NCI-H774 (cell line): ENCODE measurements at places on chromosomes 11 and 22.
A peak's percentile ranks its signal among the peaks of the same experiment; 100 is the strongest.

GRCh38 chr11:69461272-69461962 is 20.0 kb upstream of the LINC01488 start:
- DNase-seq: no peak

DNA sequence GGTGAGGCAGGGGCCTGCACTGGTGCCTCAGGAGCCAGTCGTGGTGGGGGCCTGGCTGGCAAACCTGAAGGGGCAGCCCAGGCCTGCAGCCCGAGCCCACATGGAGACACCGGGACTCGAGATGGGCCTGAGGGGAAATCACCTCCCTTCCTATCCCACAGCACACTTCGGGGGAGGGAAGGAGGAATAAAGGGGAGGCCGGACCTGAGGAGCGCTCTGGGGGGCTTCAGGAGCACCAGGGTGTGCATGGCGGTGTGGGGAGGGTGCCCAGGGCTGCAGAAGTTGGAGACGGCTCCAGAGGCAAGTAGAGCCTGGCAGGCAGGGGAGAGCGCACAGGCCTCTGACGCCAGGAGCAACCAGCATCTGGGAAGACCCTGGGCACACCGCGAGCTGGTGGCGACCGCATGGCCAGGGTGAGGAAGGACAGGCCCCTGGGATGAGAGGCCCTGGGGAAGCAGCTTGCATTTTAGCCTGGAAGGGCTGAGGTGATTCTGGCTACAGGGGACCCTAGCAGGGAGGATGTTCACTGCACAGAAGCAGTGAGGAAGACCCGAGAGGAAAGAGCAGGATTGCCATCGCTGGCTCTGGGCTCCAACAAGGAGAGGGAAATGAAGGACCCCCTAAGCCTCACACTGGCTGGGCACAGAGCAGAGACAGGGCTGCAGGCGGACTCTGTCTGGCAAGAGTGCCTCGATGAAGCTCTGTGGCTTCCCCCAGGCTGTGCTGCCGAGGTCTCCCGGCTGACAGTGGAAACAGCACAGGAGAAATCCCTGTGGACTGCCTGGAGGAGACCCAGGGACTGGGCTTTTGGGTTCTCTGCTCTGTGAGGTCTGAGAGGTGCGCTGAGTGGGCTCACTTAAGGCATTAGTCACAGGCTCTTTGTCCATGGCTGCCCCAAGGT is 457.7 kb downstream of the BRD1 start:
- no peak for DNase-seq

- DNase-seq: no peak
These were observed 855.8 kb upstream of the LRRC4C start for GRCh38 chr11:42315267-42315666.

DNA sequence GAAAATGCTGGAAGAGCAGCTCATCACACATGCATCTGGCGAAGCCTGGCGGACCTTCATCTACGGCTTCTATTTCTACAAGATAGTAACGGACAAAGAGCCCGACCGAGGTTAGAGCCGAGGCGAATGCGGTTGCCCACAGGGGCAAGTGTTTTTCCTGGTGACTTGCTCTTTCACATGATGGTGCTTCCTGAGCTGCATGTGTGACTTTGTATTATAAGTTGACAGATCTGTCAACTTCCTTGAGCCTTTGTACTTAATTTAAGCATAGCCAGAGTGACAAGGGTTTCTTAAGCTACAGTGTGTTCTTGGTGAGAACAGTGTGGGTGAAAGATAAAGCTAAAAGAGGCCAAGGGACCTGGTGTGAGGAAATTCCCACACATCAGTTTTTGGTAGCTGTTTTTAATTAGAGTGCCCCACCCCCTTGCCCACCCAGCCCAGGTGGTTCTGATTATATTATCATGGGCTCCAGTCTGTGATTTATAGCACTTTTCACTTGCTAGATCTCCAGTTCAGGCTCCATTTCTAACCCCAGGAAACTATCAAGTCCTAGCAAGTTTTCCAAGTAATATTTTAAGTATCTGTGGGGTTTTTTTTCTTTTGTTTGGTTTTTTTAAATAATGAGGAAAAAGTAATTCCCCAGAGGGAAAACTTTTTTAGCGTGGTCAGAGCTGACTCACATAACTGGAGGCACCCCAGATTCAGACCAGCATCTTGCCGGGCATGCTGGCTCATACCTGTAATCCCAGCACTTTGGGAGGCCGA is 68.0 kb upstream of the YWHAH start:
- no peak for DNase-seq

DNA sequence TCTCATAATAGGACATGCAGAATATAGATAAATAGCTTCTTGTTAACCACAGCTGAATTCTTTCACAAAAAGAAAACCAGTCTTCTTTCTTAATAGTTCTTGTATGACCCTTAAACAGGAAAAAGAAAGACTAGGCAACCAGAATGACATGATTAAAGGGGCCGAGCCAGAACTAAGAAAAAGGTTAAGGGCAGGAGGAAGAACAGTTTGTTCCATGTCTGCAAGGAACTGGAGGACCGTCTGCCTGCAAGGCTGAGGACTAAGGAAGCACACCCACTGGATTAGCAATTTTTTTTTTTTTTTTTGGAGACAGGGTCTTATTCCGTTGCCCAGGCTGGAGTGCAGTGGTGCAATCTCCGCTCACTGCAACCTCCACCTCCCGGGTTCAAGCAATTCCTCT is 26.0 kb upstream of the TMPRSS5 start:
- DNase-seq: no peak

- DNase-seq: no peak
These were observed 87.7 kb downstream of the CDKN1C start for GRCh38 chr11:2797741-2798361.

GRCh38 chr22:45502215-45503049 is at the start of gene FBLN1:
Gene FBLN1, plus strand, starts transcription at chr22:45502883. Its CDS starts 103 bp downstream, at chr22:45502986.
- no peak for DNase-seq

DNA sequence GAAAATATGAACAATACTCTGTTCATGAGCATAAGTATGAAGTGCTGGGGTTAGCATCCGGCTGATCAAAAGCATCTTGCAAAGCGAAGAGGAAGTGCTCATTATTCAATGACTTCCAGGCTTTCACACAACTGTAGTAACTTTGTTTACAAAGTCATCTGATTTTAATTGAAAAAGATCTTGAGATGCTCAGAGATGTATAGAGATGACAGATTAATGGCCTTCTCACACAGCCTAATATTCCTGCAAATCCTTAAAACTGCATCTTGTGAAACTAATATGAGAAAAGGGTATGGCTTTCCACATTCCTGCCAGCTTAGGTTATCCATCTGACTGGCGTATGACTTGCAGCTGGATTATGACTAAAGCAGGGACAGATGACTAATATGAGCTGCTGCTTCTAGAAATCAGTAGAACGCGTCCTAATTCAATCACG is 125.4 kb downstream of the CASP12 start:
- DNase-seq: no peak

DNA sequence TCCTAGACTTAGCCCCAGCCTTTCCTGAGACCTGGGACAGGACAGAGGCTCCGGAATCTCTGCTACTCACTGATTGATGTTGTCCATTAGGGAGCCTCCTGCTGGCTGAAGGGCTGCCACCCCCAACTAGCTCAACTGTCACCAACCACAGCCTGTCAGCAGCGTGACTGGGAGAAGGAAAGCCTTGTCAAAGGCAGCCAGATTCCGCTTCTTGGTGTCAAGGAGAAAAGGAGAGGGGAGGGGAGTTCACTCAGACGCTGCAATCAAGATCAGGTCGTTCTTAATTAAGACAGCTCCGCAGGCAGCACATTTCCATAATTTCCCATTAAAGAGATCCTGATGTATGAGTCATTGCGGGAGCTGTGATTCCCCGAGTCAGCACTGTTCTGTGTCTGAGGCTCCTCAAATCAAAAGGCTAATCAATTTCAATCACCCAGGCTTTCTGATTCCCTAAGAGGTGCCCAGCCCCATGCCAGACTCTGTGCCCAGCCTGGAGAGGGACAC is 152.8 kb upstream of the ZBED5 start:
- no peak for DNase-seq

DNA sequence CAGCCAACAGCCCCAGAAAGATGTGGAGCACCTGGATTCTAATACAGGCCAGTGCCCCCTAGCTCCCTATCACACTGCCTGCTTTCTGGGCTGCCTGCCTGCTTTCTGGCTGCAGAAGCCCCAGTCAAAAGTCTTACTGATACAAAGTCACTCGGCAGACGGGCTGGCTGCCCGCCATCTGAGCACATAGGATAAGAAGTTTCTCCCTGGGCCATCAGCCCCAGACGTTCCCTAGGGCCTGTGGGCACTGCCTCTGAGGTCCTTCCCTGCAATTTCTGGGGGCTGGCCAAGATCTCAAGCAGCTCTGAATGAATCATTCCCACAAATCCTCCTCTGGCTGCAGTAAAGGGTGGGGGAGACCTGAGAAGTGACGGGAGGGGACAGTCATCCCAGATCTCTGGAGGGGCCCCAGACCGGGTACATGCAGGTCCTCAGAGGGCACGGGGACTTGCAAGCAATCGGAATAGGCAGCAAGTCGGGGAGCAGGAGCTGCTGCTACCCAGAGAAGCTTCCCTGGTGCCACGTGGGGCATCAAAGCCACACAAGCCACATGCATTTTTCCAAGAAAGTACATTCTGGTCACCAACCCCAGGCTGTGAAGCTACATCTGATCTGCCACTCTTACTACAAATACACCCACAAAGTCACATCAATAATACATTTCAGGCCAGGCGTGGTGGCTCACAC is 4.7 kb downstream of the TPST2 start:
- no peak for DNase-seq

GRCh38 chr11:111697933-111698371 is 68.2 kb downstream of the PPP2R1B start:
- DNase-seq: no peak

GRCh38 chr11:95723361-95723942 is 66.1 kb downstream of the FAM76B start:
- no peak for DNase-seq

DNA sequence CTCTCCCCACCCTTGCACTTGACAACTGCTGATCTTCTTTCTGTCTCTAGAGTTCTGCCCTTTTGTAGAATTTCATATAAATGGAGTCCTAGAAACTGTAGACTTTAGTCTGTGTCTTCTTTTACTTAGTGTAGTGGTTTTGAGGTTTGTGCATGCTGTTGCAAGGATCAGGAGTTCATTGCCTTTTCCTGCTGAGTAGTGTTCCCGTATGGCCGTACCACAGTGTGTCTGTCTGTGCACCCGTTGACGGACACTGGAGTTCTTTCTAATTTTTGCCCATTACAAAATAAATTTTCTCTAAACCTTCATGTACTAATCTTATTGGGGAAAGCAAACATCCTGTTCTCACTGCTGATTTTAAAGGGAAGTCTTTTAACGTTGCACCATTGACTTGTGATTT is 138.1 kb downstream of the TBC1D22A start:
- DNase-seq: no peak

GRCh38 chr11:134665571-134666270 is 253.7 kb upstream of the B3GAT1 start:
- DNase-seq: no peak

GRCh38 chr22:32103658-32104315 is 55.3 kb downstream of the C22orf42 start:
- DNase-seq: no peak

DNA sequence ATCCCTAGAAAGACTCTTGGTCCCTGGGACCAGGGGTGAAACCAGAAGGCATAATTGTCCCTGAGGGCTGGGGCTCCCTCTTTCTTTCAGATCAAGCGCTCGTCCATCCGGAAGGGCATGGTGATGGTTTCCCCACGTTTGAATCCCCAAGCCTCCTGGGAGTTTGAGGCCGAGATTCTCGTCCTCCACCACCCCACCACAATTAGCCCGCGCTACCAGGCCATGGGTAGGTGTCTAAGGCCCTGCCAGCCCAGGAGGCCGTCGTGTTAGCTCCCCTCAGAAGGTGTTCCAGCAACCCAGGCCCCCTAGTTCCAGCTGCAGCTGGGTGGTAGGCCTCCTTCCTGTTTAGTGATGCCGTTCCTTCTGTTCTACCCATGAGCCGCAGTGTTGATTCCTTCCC is 21.4 kb downstream of the GTPBP1 start:
- DNase-seq: no peak

DNA sequence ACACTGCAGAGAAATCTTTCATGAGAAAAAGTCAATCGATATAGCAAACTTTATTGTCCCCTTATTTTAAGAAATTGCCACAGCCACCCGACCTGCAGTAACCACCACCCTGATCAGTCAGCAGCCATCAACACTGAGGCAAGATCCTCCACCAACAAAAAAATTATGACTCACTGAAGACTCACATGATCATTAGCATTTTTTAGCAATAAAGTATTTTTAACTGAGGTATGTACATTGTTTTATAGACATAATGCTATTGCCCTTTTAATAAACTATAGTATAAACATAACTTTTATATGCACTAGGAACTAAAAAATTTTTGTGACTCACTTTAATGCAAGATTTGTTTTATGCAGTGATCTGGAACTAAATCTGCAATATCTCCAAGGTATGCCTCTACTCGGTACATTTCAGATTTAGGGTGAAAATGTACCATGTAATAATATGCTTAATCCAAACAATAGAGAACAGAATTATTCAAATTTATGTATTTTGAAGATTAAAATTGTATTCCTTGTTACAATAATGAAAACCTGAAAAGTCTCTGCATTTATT is 79.2 kb upstream of the CEP126 start:
- no peak for DNase-seq

DNA sequence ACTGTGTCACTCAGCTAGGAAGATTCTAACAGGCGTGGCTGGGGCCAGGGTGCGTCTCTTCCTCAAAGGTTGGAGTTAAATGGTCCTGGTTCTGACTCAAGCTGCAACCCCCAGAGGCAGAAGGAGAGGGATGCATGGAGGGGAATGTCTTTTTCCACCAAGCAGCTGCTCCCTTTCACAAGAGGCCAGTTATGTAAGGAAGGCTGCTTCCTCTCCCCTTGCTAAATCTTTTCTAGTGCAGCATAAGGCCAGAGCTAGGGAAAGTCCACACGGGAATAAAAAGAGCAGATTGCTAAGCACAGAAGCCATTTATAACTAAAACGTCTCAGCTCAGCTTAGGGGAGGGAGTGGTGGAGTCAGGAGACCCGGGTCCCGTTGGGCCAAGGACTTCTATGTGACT is 10.0 kb downstream of the PVALB start:
- no peak for DNase-seq

DNA sequence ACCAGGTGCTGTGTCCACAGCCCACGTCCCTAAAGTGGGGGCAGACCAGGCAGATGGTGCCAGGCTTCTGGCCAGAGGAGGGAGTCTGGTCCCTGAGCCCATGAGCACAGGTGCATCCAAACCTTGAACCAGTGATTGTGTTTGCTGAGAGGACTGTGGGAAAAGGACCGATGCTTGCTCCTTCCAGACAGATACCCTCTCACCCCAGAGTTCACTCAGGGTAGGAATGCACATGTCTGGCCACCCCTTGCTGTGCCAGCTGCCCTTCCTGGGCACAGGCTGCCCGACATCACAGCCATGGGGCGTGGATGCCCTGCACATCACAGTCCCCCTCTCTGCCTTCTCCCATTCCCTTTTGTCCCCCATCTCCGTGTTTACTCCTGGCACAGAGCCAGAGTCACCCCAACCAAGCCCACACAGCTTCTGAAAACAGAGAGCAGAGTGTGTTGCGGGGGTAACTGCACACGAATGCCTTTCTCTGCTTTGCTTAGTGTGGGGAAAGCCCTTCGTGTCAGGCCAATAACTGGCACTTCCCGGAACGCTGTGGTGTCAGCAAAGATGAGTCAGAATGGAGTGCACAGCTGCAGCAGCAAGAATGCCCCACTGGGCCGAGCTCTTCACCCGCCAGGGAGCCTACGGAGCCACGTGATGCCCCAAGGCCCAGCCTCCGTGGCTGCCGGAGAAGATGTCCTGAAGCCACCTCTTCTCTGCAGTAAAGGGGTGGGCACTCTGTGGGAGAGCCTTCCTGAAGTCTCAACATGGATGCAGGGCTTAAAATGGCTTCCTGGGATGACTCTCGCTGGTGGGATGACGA is 7.6 kb downstream of the CARS1 start:
- DNase-seq: no peak

GRCh38 chr11:14357881-14358728 is 878 bp downstream of the RRAS2 start:
- DNase-seq: peak; percentile 30

- no peak for DNase-seq
These were observed 34.8 kb downstream of the TSPAN18 start for GRCh38 chr11:44761551-44761961.
